GOT3 (cell line): ENCODE measurements at places on chromosomes 5 and 9.

DNA sequence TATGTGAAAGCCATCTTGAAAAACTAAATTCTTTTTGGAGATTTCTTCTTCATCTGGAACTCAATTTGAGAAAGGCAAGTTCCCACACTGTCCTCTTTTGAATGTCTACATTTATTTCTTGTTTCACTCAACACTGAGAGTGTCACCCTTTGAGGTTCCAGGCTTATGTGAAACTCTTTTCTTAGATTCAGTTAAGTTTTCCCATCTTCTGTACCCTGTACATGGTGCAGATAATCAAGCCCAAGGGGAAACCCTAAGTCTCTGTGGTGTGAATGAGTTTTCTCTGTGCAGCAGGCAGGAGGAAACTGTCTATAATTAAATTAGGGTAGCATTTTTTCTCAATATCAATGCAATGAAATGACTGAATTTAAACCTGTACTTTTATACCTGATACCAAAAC is 72.3 kb upstream of the PRLR start:
- no peak for DNase-seq

- no peak for DNase-seq
These were observed 487.7 kb downstream of the SEMA5A start for GRCh38 chr5:9058161-9058560.

GRCh38 chr5:133245191-133246052 is 193.6 kb downstream of the HSPA4 start:
- peak; percentile 23 for DNase-seq

- no peak for DNase-seq
These were observed 30.1 kb upstream of the NFIB start for GRCh38 chr9:14344053-14344524.

DNA sequence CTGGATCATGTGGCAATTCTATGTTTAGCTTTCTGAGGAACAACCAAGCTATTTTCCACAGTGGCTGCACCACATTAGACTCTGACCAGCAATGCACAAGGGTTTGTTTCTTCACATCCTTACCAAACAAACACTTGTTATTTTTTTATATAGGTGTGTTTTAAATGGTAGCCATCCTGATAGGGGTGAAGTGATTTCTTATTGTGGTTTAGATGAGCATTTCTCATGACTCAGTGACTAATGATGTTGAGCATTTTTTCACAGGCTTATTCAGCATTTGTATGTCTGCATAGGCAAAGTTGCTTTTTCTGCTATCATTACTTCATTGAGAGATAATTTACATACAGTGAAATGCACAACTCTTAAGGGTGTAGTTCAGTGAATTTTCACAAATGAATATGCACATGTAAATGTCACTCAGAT is 36.0 kb downstream of the ANKRD33B start:
- DNase-seq = no peak

DNA sequence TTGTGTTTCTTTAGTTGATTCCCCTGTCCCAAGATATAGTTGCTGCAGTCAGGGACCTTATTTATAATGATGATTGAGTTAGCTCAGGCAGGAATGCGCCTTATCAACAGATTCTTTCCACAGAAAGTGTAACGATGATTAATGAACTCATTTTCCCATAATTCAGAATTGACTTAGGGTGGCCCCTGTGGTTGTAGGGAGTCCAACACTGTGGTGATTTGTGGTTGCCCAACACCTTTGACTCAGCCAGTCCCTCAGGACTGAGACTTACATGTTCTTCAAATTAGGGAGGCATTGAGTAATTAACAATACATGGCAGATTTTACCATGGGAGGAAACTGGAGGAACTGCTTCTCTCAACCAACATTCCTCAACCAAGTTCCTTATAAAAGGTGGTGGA is 221.9 kb downstream of the GABRG2 start:
- DNase-seq = no peak
